Mesothelial cell of epicardium (in vitro differentiated cells): ENCODE measurements at places on chromosomes 13 and 19.

GRCh38 chr19:52142001-52142595 is 2.4 kb upstream of the ZNF616 start:
- no peak for DNase-seq

- no peak for DNase-seq
Observed at GRCh38 chr13:102400675-102401145, 1.1 kb downstream of the FGF14 start.

GRCh38 chr13:64480672-64481071 is 2749.5 kb downstream of the PCDH9 start:
- no peak for DNase-seq

GRCh38 chr13:48125794-48126228 is 30.9 kb upstream of the MED4 start:
- no peak for DNase-seq
